ENCODE measurements at places on chromosomes 5 and 9.
A peak's percentile ranks its signal among the peaks of the same experiment; 100 is the strongest.

DNA sequence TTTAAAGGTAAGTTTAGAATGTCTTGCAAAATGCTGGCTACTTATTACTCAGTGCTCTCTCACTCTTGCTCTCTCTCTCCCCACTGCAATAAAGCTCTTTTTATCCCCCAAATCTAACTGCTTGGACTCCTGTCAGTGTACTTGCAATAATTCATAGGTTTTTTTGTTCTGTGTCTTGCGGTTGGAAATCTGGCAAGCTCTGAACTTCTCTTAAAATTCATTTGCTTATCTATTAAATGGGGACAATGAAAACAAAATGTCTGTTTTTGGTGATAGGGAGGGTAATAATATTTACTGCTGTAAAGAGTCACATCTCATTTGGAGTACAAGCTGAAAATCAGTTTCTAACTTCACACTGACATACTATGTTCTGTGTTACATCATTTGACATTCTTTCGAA, 18.7 kb upstream of the OR13D1 start:
- DNase-seq = no peak

- DNase-seq = no peak
Measured at GRCh38 chr5:176589039-176589769, 20.8 kb downstream of the GPRIN1 start.

DNA sequence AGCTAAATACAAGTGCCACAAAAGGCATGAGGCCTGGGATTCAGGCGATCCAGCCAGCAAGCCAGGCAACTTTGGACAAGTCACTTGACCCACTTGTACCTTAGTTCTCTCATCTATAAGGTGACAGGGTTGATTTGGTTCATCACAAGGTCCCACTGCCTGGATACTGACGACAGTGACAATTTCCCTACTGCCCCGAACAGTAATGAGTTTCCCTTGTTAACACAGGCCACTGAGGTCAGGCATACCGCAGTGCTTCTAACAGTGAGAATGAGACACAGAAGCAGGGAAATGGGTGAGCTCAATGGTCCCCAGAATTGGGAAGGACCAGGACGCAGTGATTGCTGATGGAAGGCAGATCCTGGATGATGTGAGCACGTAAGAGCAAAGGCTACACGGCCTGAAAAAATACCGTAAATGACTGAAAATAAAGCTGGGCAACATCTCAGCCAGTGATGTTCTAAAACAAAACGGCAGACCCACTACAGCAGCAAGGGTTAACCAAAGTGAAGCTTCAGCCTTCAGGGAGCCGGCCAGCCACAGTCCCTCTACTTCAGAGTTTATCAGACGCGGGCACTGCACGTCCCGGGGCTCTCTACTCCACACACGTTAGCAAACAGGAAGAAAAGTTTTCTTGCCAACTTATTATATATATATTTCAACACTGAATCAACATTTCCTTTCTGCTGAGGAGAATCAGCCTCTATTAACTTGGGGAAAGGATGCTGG, 846 bp downstream of the MGAT1 start:
- no peak for DNase-seq

DNA sequence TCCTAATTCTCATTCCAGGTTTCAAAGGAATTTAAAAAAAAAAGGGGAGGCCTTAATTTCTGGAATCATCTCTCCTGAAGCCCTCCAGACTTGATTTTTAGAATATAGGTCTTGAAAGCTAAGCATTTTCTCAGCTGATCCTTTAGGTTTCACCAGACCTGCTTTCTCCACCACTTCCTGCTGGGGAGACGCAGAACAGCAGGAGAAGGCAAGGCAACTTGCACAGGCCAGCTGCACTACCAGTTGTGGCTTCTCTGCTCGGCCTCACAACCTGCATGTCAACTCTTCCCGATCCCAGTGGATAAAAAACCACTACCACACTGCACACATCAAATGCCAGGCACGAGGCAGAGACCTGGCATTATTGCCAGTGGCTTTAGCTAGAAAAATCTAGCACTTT, 119.8 kb downstream of the SIL1 start:
- no peak for DNase-seq

- DNase-seq = no peak
Measured at GRCh38 chr5:143161885-143162540, 241.5 kb downstream of the NR3C1 start.

DNA sequence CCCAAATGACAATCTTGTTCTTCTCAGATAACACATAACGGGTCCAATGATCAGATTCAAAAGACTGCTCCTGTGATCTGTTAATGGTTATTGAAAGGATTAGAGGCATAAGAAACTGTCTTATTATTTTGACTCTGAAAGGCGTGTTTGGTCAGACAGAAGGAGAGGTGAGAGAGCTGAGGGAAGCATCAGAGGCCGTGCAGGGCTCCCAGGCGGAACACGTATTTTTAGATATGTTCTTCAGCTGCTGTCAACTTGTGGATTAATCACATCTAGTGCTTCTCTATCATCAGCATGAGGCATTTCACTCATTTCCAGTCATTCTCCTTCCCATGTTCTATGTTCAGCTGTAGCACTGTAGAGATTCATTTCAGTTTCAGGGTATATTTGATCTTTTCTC, 199.8 kb downstream of the MAPKAP1 start:
- DNase-seq = no peak

GRCh38 chr5:110053824-110054223, 364.1 kb downstream of the MAN2A1 start:
- no peak for DNase-seq

GRCh38 chr9:78685471-78685870, 388.5 kb downstream of the PSAT1 start:
- no peak for DNase-seq

GRCh38 chr5:177070536-177071191, 16.1 kb upstream of the FGFR4 start:
- DNase-seq = no peak

GRCh38 chr9:115254287-115255180, 136.6 kb upstream of the TNC start:
- peak; percentile 50 for DNase-seq

DNA sequence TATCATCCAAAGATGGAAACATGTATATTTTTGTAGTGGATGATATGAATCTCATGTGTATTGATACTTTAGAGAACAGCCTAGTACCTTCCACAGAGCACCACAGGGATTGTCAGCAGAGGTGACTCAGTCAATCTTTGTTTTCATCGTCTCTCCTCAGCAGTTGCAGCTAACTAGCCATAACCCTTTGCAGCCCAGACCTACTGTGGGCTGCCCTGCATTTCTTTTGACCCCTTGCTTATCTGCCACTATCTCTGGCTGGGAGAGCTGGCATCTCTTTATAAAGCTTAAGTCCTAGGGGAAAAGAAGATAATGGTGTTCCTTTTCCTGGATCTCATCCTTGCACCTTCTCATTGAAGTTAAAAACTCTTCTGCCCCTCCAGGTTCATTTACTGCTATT, 28.7 kb downstream of the HMGCR start:
- no peak for DNase-seq

DNA sequence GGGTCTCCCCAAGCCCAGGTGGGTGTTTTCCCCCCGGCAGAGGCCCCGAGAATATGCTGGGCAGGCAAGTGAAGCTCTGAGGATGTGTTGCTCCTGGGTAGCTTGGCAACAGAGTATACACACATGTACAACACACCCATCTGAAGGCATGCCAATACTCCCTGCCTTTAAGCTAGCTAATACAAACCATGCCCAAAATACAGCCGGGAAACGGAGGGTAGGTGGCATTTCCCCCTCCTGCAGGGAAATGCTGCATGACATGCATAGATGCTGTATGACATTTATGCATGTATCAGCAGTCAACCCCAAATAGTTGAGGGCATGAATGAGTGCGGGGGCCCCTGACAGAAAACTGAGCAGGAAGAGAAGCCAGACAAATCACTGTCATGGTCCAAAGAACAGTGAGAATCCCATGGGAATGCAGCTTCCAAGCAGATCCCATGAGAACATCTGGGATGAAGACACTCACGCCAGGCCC, 614.1 kb downstream of the EBF1 start:
- no peak for DNase-seq
